ENCODE measurements at places on chromosomes 11 and 22. TPM values are rescaled to one million over a fixed set of nuclear protein-coding genes. Genes with fewer than 3 reads are reported as not detected.

Gene RIMBP3C
- 0.12 TPM for total RNA-seq

Gene PGR
- total RNA-seq = 3.6 TPM

Gene CHRM4
- 0.16 TPM for total RNA-seq

Gene DRAP1
- total RNA-seq = 100 TPM

Gene ANO1
- 0.16 TPM for total RNA-seq

Gene SC5D
- 40.4 TPM for total RNA-seq

Gene GAL
- not detected for total RNA-seq

Gene CTSF
- total RNA-seq = 37.2 TPM

Gene ARSA
- total RNA-seq = 40.8 TPM

Gene DERL3
- total RNA-seq = 0.36 TPM

Gene SH3BP1
- total RNA-seq = 5.4 TPM

Gene PVALB
- not detected for total RNA-seq

Gene VSIG10L2
- 0.36 TPM for total RNA-seq

Gene H19
- total RNA-seq = 0.73 TPM

Gene HORMAD2
- total RNA-seq = not detected

Gene SAA2
- not detected for total RNA-seq

Gene IL18BP
- total RNA-seq = 3.9 TPM

Gene PRG2
- not detected for total RNA-seq

Gene BEST1
- 5.5 TPM for total RNA-seq

Data from hair follicle dermal papilla cell (primary cell).